ENCODE measurements at places on chromosomes 6 and 20. TPM values are rescaled to one million over a fixed set of nuclear protein-coding genes. Genes with fewer than 3 reads are reported as not detected.
A peak's percentile ranks its signal among the peaks of the same experiment; 100 is the strongest.

DNA sequence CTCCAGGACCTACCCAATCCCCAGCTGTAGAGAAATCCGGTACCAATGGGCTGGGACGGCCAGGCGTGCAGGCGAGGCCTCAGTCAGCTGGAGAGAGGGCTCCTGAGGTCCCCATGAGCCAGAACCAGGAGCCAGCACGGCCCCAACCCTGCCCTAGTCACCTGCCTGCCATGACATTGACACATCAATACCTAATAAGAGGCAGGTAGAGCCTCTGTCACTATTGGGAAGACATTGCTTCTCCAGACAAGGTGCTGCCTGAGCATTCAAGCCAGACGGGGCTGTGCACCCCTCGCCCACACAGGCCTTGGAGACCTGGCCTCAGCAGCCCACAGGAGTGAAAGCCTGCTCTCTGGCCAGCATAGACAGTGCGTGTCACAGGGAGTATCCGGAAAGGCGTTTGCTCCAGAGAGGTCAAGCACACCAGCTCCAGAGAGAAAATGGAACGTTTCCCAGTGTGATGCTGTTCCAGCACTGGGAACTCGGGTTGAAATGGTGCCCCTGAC is 3.5 kb downstream of the DLL1 start:
- DNase-seq, result no peak

- no peak for DNase-seq
Observed at GRCh38 chr6:122735582-122735981, 43.9 kb upstream of the FABP7 start.

DNA sequence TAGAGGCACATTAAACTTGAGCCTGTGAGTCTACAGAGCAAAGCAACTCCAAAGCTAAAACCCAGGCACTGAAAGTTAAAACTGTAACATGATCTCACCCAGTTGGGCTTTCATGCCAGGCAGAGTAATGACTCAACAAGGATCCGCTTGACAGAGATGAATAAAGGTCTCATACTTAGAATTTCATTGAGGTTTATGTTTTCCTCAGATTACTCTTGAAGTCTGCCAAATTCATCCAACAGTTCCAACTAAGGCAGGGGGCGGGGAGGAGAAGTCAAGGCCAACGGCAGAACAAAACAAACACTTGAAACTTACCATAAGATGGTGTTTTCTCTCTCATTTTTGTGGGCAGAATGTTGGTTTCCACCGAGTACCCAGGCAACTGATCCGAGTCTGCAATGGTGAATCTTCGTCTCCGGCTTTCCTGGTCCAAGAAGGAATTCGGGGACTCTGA is 54.0 kb upstream of the IPCEF1 start:
- DNase-seq, result peak; percentile 60

DNA sequence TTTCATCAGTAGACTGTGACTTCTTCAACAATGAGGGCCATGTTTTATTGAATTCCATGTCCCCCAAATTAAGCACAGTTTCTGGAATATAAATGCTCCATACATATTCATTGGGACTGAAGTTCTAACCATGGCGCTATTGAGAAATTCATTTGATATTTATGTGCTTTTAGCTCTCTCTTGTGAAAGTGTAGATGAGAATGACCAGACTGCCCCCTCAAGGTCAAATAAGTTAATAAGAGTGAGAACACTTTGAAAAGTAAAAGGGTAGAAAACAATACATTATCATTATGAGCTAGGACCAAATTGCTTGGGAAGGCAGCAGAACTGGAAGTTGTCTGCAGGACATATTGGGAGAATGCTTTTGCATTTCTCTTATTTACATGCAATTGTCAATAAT is 597.9 kb downstream of the EPM2A start:
- no peak for DNase-seq

DNA sequence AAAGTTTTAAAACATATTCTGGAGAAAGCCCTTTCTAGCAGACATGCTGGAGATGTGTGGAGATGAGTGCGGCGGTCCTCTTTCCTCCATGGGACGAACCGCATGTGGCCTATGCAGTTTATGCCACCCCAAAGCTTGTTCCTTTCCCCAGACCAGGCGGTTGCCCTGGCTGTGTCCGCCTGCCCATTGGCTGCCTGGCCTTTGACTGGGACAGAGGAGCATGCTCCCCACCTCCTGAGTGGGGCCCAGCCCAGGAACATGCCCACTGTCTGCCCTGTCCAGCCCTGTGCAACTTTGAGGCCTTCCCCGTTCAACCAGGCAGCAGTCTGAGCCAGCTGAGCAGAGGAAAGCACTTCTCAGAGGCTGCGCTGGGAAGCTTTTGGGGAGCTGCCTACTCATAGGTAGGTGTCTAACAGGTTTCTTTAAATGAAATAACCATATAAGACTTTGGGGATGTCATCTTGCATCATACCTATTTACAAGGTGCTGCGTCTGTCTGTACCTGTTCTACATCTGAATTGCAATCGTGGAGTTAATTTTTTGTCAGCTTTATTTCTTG is 20.6 kb downstream of the FOXC1 start:
- no peak for DNase-seq

- DNase-seq, result no peak
Observed at GRCh38 chr20:45920462-45921336, 8.7 kb upstream of the PLTP start.

GRCh38 chr6:15338476-15338875 is 92.6 kb downstream of the JARID2 start:
- no peak for DNase-seq

DNA sequence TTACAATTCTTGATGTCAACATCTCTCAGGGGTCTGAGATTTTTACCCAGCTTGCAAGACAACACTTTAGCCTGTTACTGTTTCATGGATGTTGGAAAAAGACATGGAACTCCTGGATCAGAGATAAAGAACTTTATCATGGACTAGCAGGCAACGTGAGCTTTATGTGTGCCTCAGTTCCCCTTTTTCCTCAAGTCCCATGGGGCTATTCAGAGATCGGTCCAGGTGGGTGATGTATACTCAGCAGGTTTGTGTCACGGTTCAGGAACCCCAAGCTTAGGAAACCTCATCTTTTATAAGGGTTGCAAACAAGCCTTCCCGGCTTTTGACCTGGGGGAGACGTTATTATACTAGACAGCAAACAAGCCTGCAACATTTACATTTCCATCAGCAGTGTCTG is 15.0 kb downstream of the AFG1L start:
- no peak for DNase-seq

DNA sequence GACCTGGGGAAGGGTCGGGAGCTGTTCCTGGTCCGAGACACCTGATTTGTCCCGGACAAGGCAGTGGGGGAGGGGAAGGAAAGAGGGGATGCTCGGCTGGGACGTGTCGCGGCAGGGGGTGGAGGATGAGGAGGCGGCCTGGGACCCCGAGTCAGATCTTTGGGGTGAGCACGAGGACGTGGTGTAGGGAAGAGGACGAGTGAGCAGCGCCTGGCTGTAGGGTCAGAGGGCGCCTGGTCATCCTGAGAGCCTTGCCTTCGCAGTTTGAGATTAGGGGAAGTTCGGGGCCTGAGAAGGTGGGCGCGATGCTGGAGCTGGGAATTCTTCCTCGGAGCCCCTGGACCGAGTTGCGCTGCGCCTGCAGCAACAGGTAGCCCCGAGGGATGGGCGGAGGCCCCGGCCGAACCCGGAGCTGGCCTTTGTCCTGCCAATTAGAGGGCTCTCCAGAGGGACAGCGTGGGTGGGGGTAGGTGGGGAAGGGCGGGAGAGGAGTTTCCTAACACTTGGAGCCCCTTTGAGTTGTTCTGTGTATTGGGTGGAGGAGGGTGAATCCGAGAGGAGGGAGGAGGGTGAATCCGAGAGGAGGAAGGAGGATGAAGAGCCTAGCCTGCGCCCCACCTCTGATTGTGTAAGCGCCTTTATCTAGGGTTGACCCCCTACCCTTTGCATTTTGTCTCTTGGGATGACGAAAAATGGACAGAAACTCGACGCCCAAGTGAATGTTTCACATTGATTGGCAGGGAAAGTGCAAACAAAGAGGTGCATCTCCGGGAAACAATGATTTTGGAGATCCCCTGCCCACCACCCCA is 72.0 kb downstream of the SOX4 start:
- no peak for DNase-seq

- no peak for DNase-seq
Observed at GRCh38 chr20:38536310-38536709, 44.7 kb upstream of the ADIG start.

DNA sequence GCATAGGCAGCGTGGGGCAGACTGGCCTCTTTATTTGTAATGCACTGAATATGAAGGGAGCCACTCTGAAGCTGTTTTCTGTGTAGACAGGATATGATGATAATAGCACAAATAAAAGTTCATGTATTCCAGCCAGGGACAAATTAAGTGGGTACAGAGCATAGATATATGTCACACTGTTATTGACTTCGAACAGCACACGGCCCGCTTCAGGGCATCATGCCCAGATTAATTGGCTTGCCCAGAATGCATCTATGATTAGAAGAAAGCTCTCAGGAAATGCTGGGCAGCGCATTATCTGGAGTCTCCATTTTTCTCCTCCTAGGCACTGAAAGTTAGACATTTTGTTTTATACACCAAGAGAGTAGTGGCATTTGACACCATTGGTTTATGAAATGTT is 26.3 kb upstream of the SASH1 start:
- DNase-seq, result no peak

- DNase-seq, result no peak
Observed at GRCh38 chr20:40319741-40320516, 369.1 kb downstream of the MAFB start.

Gene KCNK16
- not detected for polyA plus RNA-seq

Gene PRELID3B
- polyA plus RNA-seq, result 77.2 TPM

Gene SLC22A16
- polyA plus RNA-seq, result 0.50 TPM

All from right renal cortex interstitium (tissue), 3 donors.